Hematopoietic multipotent progenitor cell treated with erythropoietin and hydrocortisone succinate and interleukin-3 and kit ligand, for 6 days (in vitro differentiated cells): ENCODE measurements at places on chromosomes 3 and 15.

GRCh38 chr3:29335438-29335837 is 54.6 kb downstream of the RBMS3 start:
- peak; percentile 24 for DNase-seq

DNA sequence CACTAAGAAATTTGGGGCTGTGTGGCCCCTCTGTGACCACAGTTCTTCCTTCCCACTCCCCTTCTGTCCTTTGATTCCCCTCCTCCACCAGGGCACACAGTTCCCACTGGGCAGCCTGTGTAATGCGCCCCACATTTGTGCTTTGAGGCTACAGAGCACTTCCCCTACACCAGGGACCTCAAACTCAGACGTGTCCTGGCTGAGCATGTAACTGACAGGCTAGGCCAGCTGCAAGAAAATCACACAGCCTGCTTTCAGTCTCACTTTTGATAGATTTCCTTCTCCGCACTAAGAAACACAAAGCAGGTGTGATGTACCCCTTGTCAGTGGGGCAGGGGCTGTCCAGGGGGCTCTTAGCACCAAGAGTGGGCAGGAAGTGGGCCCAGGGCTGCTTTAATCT is 29.6 kb downstream of the PRKCD start:
- DNase-seq, result no peak

DNA sequence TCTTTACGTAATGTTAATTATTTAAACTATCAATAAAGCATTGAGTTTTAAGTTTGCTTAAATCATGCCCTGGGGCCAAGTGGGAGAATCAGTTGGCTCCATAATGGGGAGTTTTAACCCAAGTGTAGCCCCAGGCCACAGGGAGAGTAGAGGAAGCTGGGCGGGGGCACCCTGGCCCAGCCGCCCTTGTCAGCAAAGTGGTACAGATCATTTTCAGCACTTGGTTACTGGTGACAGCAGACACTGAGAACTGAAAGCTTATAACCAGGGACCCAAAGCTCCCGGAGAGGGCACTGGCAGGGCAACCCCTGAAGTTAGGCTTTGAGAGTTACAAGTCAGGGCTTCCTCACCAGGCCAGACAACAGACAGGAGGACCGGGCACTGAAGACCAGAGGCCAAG is 90.6 kb downstream of the SEMA5B start:
- no peak for DNase-seq

- DNase-seq, result no peak
These were observed 336.1 kb upstream of the THBS1 start for GRCh38 chr15:39244776-39245175.

- DNase-seq, result peak; percentile 74
These were observed 31.7 kb downstream of the PLSCR4 start for GRCh38 chr3:146218880-146219866.

DNA sequence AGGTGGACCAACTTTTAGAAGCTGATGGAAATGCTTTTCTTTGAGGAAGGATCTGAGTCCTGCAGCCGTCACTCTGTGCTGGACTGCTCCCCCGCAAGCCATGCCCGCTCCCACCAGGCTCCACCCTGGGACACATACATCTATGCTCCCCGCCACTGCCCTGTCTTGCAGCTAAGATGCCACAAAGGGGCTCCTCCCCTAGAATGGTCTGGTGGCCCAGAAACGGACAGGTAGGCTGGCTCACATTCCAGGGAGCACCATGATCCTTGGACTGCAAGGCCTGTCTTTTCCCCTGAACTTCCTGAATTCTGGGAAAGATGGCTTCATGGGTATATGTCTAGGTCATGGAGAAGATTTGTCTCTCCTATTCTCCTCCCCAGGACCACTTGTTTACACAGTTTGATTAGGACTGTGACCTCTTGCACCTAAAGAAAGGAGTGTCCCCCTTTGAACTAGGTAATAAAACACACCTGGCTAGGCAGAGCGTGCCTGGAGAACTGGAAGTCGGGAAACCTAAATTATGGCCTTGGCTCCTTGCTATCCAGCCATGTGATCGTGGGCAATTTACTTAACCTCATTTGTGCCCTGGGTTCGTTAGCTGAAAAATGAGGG is 220.9 kb upstream of the BHLHE40 start:
- DNase-seq, result no peak

GRCh38 chr3:133825969-133826727 is 20.5 kb downstream of the SRPRB start:
- DNase-seq, result no peak

- peak; percentile 91 for DNase-seq
These were observed 34.1 kb downstream of the PTPN9 start for GRCh38 chr15:75545064-75545463.

DNA sequence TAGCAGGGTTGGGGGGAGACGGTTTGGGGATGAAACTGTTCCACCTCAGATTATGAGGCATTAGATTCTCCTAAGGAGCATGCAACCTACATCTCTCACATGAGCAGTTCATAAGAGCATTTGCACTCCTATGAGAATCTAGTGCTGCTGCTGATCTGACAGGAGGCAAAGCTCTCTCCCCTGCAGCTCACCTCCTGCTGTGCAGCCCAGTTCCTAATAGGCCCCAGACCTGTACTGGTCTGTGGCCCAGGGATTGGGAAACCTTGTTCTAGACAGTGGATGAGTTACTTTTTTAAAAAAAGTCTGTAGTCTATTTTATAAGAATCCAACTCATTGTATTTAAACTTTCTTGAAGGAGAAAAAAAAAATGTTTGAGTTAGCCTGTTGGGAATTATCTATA is 100.0 kb downstream of the HHLA2 start:
- no peak for DNase-seq

DNA sequence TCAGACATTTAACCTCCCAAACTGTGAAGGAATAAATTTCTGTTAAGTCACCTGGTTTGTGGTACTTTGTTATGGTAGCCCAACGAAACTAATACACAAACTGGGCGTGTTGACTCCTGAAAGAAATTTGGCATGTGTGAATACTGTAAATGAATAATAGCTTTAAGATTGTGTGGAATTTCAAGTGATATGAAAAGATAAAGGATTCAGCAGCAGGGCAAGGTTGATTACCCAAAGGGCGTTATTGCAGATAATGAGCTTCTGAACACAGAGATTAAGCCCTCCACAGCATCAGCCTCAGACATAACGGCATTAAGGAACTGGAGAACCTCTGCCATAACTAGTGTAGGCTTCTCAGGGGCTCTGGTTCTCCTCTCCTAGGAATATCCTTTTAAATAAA is 451.5 kb upstream of the NECTIN3 start:
- no peak for DNase-seq

- DNase-seq, result peak; percentile 74
These were observed 20.6 kb downstream of the MYH15 start for GRCh38 chr3:108489776-108490175.

GRCh38 chr3:13013994-13014754 is 59.1 kb downstream of the IQSEC1 start:
- peak; percentile 80 for DNase-seq

GRCh38 chr3:176403531-176403930 is 793.8 kb downstream of the TBL1XR1 start:
- DNase-seq, result no peak

DNA sequence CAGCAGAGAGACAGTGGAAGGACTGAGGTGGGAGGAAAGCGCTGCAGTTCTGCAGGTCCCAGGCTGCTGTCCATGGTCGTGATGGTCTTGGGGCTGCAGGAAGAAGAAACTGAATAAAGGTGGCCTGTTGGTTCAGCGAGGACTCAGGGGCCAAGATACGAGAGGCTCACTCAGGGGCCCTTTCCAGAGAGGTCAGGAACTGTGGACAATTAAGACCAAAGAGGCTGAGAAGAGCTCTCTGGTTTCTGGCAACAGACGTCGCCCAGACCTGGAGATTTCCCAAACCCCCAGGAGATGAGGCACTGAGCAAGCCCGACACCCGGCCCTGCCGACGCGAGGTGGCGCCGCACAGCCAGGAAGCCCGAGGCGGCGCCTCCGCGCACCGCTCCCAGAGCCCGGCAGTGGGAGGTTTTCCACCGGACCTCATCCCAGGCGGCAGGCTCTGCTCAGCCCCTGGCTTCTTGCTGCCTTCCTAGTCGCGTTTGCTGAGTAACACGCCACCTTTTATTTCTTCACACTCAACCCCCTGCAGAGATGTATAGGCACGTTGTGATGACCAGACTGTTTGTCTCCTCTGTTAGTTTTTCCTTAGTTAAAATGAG is 56.4 kb upstream of the ARRDC4 start:
- DNase-seq, result peak; percentile 68

DNA sequence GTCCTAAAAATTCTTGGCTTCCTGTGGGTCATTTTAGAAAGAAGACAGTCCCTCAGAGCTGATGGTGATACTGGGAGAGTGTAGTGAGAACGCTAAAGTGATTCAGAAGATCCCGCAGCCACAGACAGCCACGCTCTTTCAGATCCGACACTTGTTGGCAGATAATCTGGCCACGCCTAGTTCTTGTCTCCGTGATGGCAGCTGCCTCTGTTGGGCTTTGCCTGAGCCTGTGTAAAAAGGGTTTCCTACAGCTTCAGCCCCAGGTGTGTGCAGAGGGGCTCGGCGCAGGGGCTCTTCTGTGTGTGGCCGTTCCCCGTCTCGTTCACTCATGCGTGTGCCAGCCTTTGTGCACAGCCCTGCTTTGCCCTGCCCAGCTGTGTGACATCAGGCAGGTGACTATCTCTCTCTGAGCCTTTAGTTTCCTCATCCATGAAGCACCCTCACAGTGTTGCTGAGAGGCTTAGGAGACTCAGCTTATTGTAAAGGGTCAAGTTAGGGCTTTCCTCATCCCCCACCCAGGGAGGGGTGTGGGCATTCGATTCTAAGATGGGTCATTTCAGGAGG is 6.3 kb downstream of the IRAK2 start:
- peak; percentile 54 for DNase-seq

DNA sequence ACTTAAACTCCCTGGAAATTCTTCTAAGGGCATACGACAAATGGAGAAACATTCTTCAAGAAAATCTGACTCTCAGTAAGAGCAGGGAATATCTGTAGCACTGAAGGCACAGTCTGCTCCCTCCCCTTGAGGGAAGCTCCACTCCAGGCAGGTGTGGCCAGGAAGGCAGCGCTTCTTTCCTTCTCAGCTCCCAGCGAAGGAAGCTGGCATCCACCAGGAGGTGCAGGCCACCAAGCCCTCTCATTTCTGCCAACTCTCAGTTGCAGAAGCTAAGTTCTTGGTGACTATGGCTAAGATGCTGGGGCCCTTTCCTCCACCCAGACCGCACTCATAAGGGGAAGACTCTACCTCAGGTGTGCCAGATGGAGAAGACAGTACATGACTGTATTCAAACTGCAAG is 37.7 kb upstream of the SLC41A3 start:
- no peak for DNase-seq

DNA sequence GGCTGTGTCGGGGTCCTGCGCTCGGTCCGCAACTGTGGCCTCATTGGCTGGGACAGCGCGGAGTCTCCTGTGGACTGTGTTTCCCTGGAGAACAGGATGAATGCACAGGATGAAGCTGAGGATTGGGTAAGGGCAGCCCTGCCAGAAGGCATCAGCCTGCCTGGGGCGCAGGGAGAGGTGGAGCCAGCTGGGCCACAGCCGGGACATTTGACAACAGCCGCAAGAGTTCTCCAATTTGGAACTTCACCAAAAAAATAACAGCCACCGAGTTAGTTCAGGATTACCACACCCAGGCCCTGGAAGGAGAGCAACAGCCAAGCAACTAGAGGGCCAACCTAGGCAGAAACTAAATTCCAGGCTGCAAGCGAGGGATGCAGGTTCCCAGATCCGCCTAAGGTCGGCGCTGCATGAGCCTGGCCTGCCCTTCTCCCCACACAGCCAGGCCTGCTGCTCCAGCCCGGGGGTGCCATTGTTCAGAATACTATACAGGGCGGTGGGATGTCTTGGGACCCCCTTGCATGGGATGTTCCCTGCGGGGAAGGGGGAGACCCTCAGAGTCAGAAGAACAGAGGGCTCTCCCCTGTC is 229.3 kb downstream of the OCA2 start:
- no peak for DNase-seq

- DNase-seq, result peak; percentile 63
These were observed 716 bp downstream of the CPEB1 start for GRCh38 chr15:82646250-82647044.

GRCh38 chr3:49119439-49119838 is 1.2 kb downstream of the USP19 start:
- DNase-seq, result no peak

DNA sequence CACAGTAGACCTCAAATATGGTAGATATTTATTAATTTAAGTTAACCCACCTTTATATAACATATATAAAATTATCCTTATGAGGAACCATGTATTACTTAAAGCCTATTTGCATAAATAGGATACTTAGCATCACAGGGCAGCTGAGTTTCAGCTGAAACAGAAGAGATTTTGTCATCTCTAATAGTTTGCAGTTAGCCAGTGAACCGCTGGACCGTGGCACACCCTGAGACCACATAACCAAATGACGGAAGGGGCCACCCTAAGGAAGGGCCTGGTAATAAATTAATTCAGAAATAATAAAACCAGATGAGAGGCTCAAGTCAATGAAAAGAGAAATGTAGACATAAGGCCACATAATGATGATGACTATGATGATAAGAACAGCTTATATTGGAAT is 107.7 kb downstream of the MYO5A start:
- no peak for DNase-seq

- DNase-seq, result no peak
These were observed 45.6 kb downstream of the NMD3 start for GRCh38 chr3:161266731-161267150.

DNA sequence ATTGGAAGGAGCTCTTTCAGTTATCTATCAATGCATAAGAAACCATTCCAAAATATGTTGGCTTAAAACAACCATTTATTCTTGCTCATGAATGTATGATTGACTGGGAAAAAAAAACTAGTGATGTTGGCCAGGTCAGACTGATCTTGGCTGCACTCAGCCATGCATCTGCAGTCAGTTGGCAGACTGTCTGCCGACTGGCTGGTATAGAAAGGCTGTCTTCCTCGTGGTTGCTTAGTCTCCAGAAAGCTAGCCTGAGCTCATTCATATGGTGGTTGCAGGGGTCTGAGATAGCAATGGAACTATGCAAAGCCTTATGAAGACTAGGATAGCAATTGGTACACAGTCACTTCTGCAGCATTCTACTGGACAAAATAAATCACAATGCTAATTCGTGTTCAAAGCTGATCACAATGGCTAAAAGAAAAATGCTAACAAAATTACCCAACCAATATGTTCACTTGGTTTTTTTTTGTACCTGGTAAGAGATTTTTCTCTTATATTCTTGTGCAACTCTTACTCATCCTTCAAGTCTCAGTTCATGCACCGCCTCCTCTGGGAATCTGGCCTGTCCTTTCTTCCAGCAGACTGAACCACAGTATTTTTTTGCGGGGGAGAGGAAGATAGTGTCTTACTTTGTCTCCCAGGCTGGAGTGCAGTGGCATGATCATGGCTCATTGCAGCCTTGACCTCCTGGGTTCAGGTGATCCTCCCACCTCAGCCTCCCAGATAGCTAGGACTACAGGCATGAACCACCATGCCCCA is 126.8 kb downstream of the KCNAB1 start:
- DNase-seq, result no peak

DNA sequence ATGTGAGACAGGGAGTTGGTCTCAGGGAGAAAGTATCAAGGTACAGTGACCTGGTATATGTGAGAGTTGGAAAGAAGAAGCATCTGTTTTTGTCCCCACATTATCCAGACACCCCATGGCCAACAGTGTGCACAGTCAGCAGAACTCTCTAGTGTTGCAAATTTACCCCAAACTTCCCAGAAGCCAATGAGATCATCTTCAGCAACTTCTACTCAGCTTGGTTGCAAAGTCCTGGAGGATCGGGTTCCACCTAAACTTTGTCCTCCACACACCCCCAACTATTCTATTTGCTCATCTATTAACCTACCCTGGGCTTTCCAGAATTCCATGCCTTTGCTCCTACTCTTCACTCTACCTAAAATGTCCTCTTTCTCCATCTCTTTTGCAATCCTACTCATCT is 15.7 kb downstream of the RBSN start:
- DNase-seq, result no peak
